ENCODE measurements at places on chromosomes 16 and 17.

- DNase-seq: no peak
Observed at GRCh38 chr16:16905850-16906249, 526.9 kb downstream of the NPIPA7 start.

GRCh38 chr17:81043725-81044427 is 8.9 kb downstream of the BAIAP2 start:
- DNase-seq: no peak

GRCh38 chr17:57605675-57606105 is 139.4 kb downstream of the CCDC182 start:
- no peak for DNase-seq

DNA sequence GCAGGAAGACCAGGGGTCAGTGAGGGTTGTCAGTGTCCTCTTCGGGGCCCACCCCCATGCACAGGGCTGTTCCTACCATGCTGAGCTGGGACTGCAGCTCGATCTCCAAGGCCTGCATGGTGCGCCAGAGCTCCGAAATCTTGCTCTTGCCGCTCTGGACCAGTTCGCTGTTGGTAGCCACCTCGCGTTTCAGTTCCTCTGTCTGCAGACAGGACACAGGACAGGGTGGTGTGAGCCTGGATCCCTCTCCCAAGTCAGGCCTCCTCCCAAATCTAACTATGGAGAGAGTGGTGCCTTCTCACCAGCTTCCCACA is 90.9 kb downstream of the GOSR1 start:
- no peak for DNase-seq

DNA sequence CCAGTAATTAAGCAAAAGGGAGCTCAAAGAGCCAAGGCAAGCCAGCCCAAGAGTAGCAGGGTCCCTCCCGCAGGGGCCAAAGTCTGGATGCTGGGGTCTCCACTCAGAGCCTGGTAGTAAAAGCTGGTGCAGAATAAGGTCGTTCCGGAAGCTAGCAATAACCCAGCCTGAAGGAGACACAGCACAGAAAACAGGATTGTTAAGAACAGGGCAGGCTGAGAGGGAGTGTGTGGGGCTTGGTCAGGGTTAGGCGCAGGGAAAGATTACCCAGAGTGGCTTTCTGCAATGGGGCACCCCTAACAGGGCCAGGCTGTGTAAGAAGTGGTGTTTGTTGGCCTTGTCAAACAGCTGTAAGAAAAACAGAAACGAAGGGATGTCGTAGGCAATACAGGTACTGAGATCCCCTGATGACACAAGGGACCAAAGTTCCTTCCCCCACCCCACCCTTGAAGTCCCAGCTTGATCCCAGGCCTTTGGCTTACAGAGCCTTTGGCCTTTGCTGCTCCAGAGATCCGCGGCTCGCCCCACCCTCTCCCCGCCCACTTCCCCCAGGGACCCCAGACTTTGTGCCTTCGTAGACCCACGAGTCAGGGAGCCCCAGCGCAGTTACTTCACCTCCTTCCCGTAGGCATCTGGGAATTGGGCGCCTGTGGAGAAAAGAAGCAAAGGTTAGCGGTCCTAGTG is 712 bp downstream of the TMEM256 start:
- DNase-seq: no peak

DNA sequence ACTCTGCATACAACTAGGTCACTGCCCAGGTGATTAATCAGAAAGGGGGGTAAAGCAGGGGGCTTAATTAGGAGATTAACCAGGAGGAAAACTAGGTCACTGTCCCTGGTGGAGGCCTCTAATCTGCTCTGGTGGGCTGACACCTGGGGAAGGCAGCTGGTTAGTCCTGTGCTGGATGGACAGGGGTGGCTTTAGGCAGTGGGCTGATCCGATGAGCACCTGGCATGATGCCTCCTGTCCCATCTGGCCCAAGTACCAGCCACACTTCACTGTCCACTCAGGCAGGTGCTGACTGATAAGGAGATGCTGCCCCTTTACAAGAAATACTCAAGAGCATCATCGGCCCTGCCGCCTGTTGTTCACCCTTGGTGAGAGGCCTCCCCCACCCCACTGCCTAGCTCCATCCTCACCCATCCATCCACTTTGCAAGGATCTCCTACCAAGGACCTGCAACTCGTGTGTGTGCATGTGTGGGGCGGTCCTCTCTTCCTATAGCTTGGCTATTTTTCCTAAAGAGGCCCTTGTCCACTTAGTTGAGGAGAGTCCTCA is 13.8 kb upstream of the RCVRN start:
- no peak for DNase-seq

DNA sequence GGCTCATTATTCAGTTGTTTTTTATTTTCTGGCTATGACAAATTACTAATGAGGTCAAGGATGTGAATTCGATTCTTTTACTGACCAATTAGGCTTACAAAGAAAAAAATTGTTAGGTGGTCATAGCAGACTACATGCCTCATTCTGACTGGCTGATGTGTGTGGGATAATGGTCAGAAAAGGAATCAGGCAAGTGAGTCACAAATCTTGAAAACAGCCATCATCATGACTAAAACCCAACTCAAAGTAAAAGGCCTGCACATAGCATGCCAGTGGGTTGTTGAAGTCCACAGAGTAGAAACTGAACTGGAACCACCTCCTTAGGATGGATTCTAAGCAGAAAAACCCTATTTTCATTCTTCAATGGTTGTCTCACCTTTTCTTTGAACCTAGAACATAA is 8.6 kb downstream of the RPGRIP1L start:
- DNase-seq: no peak

- no peak for DNase-seq
Observed at GRCh38 chr17:43661699-43662412, at the start of gene MEOX1. Gene MEOX1 (minus strand): TSS chr17:43661922. CDS start chr17:43661534, 388 bp downstream.

DNA sequence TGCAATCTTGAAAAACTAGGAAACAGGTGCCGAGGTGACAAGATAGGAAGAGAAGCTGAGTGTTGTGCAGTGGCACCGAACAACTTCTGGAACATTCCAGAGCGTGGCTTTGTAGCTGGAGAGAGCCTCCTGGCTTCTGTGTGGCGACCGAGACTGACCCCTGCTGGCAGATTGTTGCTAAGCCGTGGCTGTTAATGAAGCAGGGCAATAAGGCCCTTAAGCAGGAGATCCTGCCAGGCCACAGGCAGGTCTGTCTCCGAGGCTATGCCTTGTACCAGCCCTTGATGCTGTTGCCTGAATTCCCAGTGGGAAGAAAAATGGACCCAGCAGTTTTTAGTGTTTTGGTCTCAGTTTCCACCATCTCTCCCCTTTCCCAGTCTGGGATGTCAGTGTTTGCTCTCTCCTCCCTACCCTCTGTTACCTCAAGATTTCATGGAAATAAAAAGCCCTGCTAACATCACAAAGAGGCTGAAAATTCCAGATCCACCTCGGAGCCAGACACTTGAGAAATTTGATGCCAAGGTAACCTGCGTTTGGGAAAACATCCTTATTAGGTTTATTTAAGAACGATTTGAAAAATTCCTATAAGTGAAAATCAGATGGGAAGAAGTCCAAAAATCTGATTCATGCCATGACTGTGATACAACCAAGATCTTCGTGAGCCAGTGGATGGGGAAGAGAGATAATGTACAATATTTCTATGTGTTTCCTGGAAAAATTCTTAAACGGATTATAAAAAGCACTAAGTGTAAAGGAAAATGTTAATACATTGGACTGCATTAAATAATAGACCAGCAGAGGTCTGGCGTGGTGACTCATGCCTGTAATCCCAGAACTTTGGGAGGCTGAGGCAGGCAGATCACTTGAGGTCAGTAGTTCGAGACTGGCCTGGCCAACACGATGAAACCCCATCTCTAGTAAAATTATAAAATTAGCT is 265.1 kb downstream of the PRKCA start:
- peak; percentile 73 for DNase-seq

GRCh38 chr16:10564591-10564990 is 15.8 kb downstream of the EMP2 start:
- no peak for DNase-seq

- no peak for DNase-seq
Observed at GRCh38 chr17:50697663-50698272, 9.9 kb downstream of the ANKRD40 start.

GRCh38 chr16:56488035-56488434 is 31.8 kb downstream of the BBS2 start:
- no peak for DNase-seq

DNA sequence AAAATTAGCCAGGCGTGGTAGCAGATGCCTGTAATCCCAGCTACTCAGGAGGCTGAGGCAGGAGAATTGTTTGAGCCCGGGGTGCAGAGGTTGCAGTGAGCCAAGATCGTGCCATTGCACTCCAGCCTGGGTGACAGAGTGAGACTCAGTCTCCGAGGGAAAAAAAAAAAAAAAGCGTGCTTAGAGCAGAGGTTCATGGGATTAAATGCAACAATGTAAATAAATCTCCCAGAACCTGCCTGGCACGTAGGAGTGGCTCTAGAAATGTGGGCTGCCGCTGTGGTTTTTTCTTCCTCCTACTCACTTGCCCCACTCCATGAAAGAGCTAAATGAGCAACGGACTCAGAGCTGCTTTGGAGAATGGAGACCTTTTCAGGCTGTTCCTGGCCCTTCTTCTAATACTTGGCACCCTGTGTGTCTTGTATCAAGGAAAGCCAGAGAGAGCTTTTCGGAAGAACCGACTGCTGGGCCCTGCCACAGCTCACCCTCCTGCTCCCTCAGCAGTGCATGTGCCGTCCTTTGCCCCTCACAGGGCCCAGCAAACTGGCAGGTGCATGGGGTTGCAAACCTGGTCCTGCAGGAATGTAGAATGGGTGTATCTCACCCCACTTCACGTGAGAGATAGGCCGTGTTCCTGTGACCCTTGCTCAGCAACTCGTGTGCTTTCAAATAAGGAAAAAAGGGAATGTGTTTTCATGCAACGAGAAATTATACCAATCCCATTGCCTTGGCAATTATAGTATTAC is 52.0 kb downstream of the LDHD start:
- no peak for DNase-seq

DNA sequence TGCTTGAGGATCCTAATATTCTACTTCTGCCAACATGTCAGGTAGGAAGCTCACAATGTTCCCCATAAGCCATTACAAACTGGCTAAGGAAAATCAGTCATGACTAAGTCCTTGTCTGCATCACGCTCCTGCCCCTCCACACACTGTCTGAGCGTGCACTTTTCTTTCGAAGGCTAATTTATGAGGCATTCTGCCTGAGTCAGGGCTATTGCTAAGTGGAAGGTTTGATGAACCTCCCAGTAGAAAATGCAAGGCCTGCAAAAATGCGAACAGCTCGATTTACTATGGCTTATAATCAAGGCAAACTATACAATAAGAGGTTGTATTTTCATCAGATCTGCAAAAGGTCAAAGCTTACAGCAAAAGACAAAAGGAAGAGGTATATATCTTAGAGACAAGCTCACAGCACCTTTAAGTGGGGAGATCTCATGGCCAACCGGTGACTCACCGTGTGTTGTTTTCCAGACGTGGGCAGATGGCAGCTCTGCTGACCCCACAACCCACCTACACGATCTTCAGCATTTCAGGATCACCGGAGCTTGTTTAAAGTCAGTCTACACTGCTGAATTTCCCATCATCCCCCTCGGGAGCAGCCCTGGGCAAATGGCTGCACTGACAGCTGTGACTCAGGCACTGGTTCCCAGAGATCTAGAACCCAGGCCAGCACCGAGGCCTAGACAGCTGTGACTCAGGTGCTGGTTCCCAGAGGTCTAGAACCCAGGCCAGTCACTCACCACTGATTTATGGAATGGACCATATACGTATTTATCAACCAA is 26.1 kb downstream of the MEAK7 start:
- no peak for DNase-seq

DNA sequence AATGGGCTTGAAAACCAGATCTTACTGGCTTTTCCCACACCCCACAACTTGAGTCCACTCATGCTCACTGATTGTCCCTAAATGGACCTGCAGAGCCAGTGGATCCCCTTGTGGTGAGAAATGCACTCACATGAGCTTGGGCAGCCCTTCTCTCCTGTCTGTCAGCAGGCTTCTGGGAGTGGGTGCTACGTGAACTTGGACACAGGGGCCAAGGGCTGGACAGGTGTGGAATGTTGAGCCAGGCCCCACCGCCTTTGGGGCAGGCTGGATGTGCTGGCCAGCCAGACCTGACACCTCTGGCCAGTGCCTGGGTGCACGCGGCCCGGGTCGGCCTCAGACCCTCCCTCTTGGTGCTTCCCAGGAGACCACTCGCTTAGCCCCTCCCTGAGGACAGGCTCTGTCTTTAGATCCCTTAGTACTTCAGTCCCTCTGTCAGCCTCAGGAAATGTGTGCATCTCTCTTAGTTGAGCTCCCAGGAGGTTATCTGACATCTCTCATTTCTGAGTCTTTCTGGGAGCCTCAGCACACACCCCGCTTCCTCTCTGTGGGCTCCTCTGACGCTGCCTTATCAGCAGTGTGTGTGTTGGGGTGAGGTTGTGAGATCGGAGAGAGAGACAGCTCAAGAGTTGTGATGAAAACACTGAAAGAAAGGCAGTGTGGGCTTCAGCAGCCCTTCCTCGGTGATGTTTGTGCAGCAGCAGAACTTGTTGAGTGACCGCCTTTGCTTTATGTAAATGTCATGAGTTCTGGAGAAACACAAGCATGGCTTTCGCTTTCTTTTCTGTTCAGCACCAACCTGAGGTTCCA is 117.0 kb downstream of the RAB11FIP4 start:
- peak; percentile 56 for DNase-seq

DNA sequence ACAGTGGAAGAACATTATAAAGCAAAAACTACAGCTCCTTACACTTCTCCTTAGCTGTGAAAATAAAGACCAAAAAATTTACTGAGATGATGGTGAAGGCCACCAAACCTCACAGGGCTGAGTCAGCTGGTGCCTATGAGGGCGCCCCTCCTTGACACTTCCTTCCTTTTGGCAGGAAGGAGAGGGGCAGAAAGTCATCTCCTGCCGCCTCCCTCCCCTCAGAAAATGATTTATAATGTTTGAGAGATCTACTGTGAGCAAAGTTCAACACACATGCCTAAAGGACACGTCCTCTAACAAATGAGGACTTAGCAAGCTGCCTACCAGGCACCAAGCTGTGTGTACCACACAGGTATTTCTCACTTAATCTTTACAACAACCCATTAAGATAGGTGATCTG is 245.7 kb downstream of the PRKCA start:
- DNase-seq: peak; percentile 26

DNA sequence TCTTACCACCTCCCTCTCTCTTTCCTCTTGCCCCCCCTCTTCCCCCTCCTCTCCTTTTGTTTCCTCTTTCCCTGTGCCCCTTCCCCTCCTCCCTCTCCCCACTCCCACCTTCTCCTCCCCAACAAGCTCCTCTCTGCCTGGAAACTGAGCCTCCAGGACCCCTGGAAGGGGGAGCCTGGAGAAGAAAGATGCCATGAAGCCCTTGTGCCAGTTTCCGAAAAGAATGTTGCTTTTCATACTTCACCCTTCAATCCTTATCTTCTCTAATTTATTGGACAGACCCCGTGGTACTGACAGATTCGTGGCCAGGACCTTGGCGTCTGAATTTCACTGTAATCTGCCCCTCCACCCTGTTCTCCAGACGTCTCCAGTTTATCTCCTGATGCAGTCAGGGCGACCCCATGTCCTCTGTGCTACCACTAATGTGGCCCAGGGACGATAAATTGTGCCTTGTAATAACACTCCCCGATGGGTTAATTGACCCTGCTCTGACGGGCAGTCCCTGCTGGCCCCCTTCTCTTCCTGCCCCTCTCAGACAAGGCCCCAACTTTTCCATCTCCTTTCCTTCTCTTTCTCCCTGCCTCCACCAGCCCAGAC is 138.4 kb upstream of the GSE1 start:
- DNase-seq: no peak
